Mucosa of gallbladder (tissue), 1 donor: ENCODE measurements at places on chromosomes 16 and 17.
A peak's percentile ranks its signal among the peaks of the same experiment; 100 is the strongest.

DNA sequence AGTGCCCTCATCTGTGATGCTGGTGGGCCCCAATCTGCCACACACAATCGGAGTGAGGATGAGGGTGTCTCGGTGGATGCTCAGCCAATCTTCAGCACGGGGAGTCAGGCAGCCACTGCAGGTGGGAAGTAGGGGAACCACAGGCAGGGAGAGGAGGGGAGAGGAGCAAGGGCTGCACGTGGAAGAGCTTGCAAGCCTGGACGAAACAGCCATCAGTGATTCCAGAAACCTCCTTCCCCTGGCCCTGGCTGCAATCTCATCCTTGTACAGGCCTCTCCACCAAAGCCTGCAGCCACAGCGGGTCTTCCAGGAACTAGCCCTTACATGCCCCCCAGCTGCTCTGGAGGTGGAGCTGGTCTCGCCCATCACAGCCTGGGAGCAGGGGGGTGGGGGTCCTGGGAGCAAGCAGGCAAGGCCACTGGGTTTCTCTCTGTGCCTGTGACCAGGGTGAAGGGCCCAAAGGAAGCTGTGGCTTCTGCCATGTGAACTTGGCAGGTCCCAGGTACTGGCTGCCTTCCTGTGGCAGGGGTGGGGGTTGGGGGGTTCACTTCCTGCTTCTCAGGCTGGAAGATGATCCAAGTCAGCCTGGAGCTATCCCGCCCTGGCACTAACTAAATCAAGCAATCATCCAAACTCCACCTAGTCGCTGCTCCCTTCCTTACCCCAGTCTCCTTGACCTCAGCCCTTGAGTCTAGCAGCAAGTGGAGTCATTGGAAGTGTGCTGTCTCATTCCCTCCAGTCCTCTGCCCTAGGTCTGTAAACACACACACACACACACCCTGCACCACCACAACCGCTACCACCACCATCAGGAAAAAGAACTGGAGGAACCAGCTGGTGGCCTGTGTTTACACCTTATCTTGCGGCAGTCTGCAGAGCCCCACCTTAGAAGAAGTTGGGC lies 29.4 kb upstream of the MLKL start:
- DNase-seq: peak; percentile 91

GRCh38 chr16:57906382-57907316 lies 64.3 kb downstream of the CNGB1 start:
- no peak for DNase-seq

DNA sequence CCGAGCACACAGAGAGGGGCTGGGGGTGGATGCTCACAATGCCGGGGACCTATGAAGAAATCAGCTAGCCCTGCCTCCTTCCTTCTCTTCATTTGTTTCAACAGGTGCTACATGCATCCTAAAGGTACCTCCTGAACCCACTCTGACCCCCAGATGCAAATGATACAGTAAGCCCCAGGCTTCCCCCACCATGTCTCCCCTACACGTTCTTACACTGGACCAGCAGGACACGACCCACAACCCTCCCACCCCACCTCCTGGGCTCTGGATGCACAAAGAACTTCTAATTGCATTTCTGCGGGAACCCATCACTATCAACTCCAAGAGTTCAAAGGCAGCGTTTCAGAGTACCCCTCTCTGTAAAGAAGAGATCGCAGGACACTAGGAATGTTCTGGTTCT lies 2.1 kb downstream of the XYLT1 start:
- DNase-seq: no peak

GRCh38 chr16:56050916-56051315 lies 140.4 kb upstream of the GNAO1 start:
- no peak for DNase-seq

DNA sequence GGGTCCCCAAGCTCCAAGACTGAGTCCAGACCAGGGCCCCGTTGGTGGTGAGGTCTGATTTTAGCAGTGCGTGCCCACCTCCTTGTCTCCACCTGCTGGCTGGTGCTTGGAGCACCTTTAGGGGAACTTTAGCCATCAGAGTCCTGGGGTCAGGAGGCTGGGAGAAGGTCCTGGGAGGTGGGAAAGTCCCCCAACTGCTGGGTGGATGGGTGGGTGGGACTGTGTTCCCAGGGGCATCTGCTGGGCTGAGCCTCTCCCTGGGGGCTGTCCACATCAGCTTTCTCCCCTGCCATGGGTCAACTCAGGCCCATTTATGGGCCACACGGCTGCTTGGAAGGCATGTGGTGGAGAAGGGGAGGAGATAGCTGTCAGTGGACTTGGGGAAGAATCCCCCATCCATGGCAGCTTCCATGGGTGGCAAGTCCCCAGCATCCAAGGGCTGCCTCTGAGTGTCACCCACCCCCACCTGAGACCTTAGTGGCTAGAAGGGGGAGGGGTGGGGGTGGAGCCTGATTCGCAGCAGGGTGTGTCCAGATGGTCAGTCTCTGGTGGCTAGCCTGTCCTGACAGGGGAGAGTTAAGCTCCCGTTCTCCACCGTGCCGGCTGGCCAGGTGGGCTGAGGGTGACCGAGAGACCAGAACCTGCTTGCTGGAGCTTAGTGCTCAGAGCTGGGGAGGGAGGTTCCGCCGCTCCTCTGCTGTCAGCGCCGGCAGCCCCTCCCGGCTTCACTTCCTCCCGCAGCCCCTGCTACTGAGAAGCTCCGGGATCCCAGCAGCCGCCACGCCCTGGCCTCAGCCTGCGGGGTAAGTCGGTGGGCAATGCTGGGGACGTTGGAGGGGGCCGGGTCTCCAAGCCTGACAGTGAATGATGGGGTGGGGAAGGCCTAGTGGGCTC lies at the start of gene TRPV2:
TRPV2 (plus strand) TSS at position 541 of the 894 bp plus-strand sequence. CDS start 2,098 bp downstream, outside the sequence.
- no peak for DNase-seq

DNA sequence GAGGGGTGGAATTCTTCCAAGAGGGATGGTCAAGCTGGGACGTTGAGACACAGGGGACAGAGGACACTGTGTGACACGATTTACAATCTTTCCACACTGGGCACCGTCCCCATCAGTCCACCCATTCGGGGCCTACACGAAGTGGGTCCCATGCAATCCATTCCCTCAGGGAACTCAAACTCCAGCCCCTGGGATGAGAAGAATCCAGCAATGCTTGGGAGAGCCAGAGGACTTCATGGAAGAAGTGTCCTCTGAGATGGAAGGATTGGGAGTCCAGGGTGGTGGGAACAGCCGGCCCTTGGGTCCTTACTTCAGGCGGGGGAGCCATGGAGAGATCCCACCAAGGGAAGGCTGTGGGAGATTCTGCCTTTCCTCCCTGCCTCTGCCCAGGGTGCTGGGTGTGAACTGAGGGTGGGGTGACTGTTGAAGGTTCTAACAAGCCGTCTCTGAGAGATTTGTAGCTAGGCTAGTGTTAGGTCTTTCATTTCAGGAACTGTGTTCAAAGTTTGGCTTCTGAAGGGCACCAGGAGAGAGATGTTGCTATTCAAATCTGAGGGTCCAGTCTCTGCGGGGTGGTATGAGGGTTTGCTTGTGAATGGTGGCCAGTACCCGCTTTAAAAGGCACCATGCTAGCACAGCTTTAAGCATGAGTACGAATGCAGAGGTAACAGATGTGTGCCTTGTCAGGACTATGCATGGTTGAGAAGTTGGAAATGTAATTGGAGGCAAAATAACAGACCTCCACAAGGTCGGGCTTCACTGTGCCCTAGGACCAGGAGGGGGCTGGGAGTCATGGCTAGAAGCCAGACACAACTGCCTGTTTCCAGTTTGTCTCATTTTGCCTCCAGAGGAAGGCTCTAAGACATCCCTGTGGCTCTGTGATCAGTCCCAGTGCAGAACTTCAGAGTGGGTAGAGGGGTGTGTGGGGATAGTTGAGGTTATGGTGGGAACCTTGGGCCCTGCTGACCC lies 1.9 kb downstream of the ATP1B2 start:
- DNase-seq: no peak

GRCh38 chr17:42281571-42282096 lies 5.4 kb upstream of the STAT5B start:
- no peak for DNase-seq

DNA sequence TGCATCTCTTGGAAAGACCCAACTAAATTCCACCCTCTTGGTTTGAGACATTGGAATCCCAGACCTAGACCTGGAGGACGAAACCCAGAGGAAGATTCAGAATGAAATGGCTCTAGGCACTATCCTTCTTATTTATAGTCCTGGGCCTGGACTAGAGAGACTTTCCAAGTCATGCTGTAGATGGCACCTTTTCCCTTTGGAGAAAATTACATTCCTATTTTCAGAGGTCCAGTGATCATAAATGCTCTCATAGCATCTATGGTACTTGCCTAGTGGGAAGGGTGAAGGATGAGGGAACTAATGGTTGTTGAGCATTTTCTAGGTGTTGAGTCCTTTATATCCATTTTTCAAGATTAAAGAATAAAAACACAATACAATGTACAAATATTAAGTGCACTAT lies 37.1 kb downstream of the SPACA3 start:
- no peak for DNase-seq

GRCh38 chr17:79740413-79740812 lies 9.7 kb downstream of the ENPP7 start:
- no peak for DNase-seq

GRCh38 chr16:81385031-81385756 lies 59.4 kb upstream of the CMIP start:
- no peak for DNase-seq

GRCh38 chr16:13463619-13464018 lies 456.3 kb upstream of the ERCC4 start:
- DNase-seq: no peak

DNA sequence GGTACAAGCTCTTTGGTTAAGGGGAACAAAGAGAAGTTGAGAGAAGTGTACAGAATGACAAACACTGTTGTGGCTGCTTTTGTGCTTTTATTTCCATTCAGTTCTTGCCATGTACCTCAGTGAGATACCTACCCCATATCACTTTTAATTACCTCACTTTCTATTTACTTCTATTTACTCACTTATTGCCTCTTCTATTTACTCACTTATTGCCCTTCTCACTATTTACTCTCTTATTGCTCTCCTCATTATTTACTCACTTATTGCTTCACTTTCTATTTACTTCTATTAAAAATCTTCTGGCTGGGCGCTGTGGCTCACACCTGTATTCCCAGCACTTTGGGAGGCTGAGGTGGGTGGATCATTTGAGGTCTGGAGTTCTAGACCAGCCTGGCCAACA lies 41.9 kb downstream of the MBTD1 start:
- DNase-seq: no peak

GRCh38 chr17:66555605-66556004 lies 253.2 kb downstream of the PRKCA start:
- DNase-seq: no peak

DNA sequence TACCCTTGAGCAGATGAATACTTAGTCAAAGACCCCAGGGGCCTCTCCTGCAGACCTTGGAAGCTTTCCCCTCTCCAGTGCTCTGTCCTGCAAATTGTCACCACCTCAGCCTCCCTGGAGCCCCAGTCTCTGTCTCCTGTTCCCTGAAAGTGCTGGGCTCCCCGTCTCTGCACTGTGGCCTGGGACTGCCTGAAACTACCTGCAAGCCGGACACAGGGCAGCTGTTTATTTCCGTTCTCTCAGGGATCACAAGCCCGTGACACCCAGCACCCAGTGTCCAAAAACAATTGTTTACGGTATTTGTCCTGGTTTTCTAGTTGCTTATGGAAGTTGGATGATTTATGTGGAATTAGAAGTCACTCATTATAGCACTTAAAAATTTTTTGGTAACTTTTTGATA lies 81.6 kb upstream of the CHMP6 start:
- DNase-seq: no peak

- no peak for DNase-seq
Observed at GRCh38 chr16:74666010-74666421, 661 bp downstream of the RFWD3 start.

DNA sequence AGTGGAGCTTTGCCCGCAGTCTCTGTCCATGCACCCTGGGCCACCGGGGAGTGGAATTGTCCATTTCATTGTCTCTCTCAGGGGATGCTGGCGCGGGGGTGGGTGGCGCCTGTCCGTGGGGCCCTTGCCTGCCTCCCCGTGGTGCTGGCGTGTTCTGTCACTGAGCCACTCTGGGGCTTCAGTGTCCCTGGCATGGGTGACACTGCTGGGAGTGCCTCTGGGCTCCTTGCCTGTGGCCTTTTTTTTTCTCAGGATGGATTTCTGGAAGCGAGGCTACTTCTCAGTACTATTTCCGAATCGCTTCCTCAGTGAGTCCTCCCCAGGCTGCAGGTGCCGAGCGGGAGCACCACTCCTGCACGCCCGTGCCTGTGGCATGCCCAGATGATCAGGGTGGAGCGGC lies 55.0 kb downstream of the PDPK1 start:
- no peak for DNase-seq

DNA sequence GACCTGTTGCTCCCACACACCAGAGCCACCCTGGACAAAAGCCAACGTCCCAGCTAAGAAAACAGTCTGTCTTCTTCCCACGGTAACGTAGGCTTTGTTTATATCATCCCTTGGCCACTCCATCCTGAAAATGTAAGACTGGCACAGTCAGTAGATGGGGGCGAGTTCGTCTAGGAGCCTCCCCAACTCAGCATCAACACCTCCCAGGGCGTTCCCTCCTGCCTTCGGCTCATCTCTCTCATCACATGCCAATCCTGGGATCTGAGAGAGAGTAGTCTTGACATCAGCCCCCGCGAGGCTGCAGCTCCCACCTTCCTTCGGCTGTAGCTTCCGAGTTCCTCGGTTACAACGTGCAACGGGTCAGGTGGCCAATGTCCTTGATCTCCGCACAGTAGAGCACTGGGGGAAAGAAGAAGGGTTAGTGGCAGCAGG lies 894 bp downstream of the RNF227 start:
- DNase-seq: no peak

GRCh38 chr17:68293490-68294195 lies 2.3 kb downstream of the ARSG start:
- DNase-seq: no peak

DNA sequence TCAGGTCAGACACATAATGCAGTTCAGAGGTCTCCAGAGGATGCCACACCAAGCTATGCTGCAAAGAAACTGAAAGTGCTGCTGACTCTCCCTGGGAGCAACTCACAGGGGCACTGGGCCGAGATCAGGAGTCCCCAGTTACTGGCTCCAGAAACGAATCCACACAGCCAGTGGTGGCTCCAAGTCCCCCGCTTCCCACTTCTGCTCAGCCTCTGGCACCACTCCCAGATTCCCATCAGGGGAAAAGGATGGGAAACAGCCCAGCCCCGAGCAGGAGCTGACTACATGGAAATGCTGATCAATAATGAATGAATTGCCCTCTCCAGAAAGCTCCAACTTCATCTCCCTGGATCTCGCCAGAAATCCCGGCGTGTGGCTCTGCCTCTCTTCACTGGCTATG lies 62.3 kb upstream of the CDH5 start:
- no peak for DNase-seq
